ENCODE measurements at places on chromosomes 4 and X. TPM values are rescaled to one million over a fixed set of nuclear protein-coding genes. Genes with fewer than 3 reads are reported as not detected.

GRCh38 chrX:153973127-153974002 is 811 bp downstream of the TMEM187 start:
- no peak for DNase-seq

DNA sequence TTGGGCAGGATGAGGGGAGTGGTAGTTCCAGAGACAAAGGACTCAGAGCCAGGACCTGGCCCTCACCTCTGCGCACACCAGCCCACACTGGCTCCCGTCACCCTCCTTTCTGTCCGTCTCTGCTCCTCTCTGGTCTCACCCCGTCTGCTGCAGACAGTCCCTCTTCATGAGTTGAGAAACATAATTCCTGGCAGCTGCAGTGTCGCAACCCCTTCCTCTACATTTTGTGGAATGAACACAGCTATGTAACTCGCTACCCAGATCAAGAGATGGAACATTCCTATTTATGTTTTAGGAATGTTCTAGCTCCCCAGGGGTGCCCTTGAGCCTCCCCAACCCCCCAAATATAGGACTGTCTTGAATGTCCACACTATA is 59.3 kb downstream of the SHROOM2 start:
- DNase-seq = no peak

DNA sequence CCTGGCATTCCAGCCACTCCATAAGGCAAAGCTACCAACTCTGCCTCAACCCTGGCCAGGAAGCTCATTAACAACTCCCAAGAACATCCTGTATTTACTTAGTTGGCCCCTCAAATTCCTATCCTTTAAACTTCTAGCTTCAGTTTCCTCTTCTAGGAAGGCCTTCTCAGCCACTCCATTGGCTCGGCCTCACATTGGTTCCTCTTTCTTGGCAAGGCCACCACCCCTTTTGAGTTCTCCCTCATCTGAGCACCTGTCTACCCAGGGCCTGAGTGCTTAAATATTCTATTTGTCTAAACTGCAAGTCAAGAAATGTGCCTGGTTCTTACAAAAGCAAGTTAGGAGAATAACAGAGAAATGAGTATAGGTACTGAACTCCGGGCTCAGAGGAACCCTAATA is 10.0 kb downstream of the SMC1A start:
- DNase-seq = no peak

Gene HGFAC
- not detected for total RNA-seq

DNA sequence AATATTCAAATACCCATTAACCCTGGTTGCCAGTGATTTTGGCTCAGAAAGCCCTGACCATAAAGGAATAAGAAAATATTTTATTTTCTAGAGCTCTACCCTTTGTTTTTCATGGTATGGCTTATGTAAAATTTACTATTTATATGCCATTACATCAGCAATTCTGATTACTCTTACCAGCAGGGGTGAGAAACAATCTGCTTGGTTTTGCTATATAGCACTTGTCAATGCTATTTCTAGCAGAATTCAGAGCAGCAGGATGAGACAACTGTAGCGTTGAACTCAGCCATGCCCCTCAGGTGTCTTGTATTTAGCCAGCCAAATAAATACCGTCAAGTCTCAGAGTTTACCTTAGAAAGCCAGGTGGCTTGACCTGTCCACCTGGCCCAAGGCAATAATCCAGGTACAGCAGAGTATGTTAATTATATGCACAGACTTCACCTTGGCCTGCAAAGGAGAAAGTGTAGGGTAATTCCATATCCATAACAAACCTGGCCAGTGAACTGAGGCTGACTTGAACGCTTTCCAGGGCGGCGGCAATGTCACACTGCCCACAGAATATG is 1303.5 kb downstream of the RAPGEF2 start:
- no peak for DNase-seq

DNA sequence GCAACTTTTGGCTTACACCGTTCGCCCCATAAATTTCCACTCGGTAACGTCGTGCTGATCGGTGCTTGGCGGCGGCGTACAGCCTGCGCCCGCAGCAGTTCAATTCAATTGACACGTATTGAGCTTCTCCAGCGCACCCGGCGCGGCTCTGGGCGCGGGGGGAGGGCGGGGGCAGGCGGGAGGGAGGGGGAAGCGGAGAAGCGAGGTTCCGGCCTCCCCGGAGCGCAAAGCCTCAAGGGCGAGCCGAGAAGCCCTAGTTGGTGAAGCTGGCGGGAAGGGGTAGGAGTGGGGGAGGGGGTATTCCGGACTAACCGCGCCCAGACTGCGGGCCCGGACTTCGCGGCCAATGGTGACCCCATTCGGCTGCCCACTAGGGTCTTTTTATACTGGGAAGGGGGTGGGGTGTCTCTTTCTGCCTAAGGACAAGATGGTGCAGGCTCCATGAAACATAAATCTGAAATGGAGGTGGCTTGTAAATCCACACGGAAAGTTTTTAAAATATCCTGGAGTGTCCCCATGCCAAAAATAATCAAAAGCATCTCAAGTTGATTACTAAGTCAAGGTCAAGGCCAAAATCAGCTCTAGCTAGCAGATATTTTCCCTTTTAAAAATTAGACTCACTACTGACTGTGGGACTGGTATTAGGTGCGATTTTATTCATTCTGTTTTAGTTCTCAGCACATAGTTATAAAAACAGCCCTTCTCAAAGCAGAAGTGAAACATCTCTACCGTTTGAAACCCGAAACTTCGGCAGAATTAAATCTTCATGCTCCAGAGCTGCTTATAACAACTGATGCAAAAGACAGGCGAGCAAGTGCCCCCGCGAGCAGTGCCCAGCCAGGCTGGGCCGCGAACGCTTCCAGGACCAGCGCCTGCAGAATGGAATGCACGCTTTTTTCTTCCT is 1.5 kb upstream of the BCOR start:
- DNase-seq = no peak

- DNase-seq = no peak
Observed at GRCh38 chrX:40248822-40249221, 151.1 kb upstream of the BCOR start.

DNA sequence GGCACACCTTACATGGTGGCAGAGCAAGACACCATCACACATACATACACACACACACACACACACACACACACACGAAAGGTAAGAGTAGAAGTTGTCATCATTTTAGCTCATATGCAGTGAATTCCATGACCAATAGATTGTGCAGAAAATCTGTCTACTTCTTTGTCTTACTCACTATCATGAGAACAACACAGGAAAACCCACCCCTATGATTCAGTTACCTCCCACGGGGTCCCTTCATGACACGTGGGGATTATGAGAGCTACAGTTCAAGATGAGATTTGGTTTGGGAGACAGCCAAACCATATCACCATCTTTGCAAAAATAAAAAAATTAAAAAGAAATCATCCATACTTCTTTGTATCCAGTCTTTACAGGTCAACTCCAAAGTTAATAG is 221.1 kb downstream of the BMPR1B start:
- DNase-seq = no peak

Gene HS6ST2
- total RNA-seq = 0.26 TPM

DNA sequence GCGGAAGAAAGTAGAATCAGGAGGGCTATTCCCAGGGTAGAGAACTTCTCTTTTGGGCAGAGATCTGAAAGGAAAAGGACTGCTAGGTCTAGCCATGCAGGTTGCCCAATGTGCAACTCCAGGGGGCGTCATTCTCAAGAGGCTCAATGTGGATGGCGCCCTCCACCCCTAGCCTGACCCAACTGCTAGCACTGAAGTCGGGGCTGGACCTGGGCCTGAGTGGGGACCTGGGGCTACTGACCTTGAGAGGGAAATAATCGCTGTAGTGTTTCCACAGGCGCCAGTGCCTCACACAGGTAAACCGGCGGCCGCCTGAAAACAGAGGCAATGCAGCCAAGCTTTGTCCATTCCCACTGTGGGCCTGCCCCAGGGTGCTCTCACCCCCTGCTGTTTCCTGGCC is 6.1 kb downstream of the AWAT2 start:
- DNase-seq = no peak

DNA sequence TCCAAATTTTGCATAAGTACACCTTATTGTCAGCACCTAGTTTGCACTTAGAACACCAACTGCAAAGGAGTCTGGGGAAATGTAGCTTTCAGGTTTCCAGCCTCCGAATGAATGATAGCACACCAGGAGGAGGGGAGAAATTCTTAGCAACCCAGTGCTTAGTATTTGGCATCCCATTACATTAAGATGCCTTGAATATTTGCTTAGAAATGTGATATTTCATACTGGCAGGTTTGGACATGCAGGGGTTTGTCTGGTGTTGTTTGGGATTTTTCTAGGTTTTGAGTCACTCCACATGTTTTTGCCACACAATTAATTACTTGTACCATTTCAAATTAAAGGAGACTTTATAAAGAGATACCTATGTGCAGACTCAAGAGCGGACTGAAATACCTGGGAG is 60.3 kb upstream of the CAMK2D start:
- DNase-seq = no peak

DNA sequence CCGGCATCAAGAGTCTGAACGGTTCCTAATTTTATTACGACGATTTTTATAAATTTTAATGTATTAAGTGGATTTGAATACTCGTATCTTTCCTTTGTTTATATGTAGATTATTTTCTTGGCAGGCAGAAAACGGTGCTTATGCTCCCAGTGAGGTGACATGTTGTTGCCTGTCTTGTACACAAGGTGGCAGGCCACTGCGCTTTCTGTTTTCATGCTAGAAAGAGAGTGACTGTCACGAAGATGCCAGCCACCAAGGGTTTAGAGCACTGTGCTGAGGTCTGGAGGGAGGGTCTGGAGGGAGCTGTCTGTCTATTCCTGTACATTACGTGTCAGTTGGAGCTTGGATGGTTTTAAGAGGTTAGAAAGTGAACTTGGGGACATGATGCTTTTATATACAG is 87.7 kb downstream of the SHROOM2 start:
- peak; percentile 15 for DNase-seq

Gene KIAA1210
- total RNA-seq = not detected

DNA sequence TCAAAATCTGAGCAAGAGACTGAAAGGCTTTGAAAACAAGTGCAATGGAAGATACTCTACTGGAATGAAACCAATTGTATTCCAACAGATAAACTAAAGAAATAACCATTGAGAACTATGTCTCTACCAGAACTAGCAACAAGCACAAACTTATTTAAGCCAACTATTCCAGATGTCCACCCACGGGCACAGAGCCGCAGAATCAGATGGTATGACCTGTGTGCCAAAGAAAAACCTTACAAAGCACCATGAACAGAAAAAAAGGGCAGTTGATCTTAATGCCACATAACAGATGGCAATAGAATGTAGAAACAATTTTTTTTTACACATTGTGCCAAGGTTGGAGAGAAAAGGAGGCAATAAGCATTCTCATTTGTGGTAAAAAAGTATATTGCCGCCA is 269.3 kb upstream of the ADGRL3 start:
- no peak for DNase-seq

Measured in activated naive CD8-positive, alpha-beta T cell treated with anti-CD3 and anti-CD28 coated beads for 36 hours (primary cell).